HS-5 (cell line): ENCODE measurements at places on chromosomes 3 and 15.
A peak's percentile ranks its signal among the peaks of the same experiment; 100 is the strongest.

DNA sequence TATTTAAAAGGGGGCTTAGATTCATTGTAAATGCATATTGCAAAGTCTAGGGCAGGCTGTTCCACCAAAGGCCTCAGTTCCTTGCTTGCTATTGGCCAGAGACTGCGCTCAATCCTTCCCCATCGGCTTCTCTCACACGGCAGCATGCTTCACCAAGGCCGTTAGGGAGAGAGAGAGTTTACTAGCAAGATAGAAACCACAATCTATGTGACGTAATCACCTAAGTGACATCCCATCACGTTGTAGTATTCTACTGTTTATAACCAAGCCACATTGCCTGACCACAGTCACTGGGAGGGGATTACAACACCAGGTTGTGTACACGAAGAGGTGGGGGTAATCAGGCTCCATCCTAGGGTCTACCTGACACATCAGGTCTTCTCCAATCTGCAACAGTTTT, 16.0 kb upstream of the NPAP1 start:
- DNase-seq = no peak

- DNase-seq = no peak
These were observed 243.6 kb downstream of the MAGI1 start for GRCh38 chr3:65795166-65795565.

DNA sequence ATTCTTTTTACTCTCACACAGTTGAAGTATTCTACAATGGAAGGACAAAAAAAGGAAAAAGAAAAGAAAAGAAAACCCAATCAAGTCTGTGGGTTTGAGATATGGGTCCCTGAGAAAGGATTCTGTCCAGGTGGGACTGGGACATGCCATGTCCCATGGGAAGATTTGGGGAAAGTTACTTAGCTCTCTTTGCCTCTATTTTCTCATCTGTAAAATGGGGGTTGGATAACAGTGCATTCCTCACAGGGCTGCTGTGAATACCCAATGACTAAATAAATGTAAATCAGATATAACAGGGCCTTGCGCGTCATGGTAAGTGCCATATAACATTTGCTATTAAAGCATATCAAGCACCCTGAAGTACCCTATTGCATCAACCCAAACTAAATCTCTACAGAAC, 105.7 kb downstream of the CPN2 start:
- no peak for DNase-seq

GRCh38 chr15:58346361-58346760, 85.4 kb upstream of the LIPC start:
- DNase-seq = peak; percentile 53

DNA sequence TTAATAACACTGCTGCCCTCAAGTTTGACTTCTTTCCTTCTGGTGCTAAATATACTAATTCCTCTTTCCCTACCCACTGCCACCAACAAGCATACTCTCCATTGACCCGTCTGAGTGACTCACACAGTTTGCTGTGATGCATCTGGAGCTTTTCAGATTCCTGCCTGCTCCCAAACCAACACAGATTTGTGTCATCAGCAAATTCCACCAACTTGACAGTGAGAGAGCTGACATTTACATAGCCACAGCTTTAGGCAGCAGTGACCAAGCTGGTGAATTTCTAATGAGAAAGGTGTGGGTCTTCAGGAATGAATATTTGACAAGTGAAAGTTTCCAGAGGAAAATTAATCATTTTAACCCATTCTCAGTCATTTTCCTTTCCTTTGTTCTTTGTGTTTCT, 96.5 kb upstream of the PRICKLE2 start:
- DNase-seq = peak; percentile 69

- DNase-seq = no peak
These were observed 534.6 kb downstream of the FOXP1 start for GRCh38 chr3:71048948-71049347.

- no peak for DNase-seq
These were observed 203.7 kb downstream of the ABHD5 start for GRCh38 chr3:43894176-43895049.

GRCh38 chr15:31799319-31799714, 231.0 kb upstream of the CHRNA7 start:
- DNase-seq = no peak

- peak; percentile 61 for DNase-seq
These were observed 109.4 kb upstream of the FGF7 start for GRCh38 chr15:49313650-49314049.

- DNase-seq = peak; percentile 76
These were observed 47.5 kb upstream of the EIF3J start for GRCh38 chr15:44489464-44489863.

- DNase-seq = no peak
These were observed 168.9 kb downstream of the KLHL25 start for GRCh38 chr15:85625856-85626255.

- no peak for DNase-seq
These were observed 125.0 kb upstream of the LIPC start for GRCh38 chr15:58306591-58307312.

DNA sequence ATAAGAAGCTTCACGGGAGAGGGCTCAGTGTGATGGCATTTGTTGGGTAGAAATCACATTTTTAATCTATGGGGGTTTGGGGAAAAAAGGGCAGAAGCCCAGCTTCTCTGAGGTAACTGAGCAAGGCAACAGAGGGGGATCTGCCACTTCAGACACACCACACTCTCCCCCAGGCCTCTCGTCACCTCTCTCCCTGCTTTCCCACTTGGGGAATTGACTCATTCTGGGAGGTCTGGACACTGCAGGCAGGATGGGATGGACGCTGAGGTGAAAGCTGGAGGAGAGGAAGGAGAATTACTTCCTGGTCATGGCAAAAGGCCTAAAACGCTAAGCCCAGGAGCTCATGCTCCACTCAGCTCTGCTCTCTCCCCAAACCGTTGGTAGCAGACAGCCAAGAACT, 33.2 kb downstream of the MYO5C start:
- DNase-seq = no peak

- DNase-seq = no peak
These were observed 24.0 kb downstream of the LTF start for GRCh38 chr3:46440531-46441294.
